ENCODE measurements at places on chromosomes 2 and 18. TPM values are rescaled to one million over a fixed set of nuclear protein-coding genes. Genes with fewer than 3 reads are reported as not detected.
A peak's percentile ranks its signal among the peaks of the same experiment; 100 is the strongest.

DNA sequence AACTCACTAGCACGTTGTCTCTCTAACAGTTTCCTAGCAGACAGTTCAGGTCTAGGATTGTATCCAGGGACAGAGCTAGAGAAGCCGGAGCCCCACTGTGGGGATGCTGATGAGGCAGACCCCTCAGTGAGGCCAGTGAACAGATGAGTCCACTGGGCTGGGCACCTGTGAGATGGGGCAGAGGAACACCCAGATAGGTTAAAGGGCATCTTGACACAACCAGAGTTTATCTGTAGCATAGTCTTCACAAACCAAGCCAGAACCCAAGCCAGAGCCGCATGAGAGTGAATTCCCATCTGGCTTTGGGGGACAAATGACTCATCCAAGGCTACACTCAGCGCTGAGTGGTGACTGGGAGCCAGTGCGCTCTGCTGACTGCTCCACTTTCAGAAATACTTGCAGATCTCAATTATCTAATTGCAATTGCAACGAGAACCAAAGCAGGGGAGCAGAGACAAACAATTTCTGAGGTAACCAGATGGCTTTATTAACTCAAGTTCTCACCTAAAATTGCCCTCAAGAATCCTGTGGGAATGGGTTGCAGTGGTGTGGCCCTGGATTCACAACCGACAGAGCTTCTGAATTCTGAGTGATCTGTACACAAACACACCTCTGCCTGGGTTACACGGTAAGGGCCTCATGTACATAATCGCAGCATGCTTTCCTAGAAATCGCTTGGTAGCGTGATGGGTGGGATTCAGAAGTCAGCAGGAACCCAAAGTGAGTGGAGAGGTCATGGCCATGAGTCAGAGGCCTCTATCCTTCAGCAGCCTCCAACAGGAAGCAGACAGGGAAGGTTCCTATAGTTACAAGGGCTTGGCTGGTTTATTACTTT is 48.7 kb upstream of the MSH2 start:
- no peaks in the 10 kb centered on the region for H3K36me3 ChIP-seq
- no peaks in the 10 kb centered on the region for H3K4me1 ChIP-seq
- no peak overlapping the region for H3K27ac ChIP-seq
- H3K4me3 ChIP-seq, result no peak overlapping the region
- H3K27me3 ChIP-seq, result no peaks in the 10 kb centered on the region

GRCh38 chr18:11887328-11888128 is 20.6 kb downstream of the MPPE1 start:
- peaks cover 24% of the 10 kb centered on the region for H3K36me3 ChIP-seq
- peak; percentile 8 for DNase-seq
- H3K27ac ChIP-seq, result peak overlapping the region; percentile 39
- H3K4me3 ChIP-seq, result no peak overlapping the region
- no peaks in the 10 kb centered on the region for H3K27me3 ChIP-seq
- peaks cover 13% of the 10 kb centered on the region for H3K4me1 ChIP-seq

- H3K27me3 ChIP-seq, result no peaks in the 10 kb centered on the region
- H3K4me3 ChIP-seq, result peak overlapping the region; percentile 39
- H3K4me1 ChIP-seq, result peaks cover 66% of the 10 kb centered on the region
- DNase-seq, result peak; percentile 61
These were observed 45.1 kb downstream of the LBH start for GRCh38 chr2:30276455-30276911.

Gene UBE2F
- 73.6 TPM for total RNA-seq

Gene KCNK3
- not detected for total RNA-seq

Measured in activated T-cell treated with anti-CD3 and anti-CD28 coated beads, Interleukin-2, amount 50 U/mL, for 72 hours (primary cell).